ENCODE measurements at places on chromosomes 4 and X. TPM values are rescaled to one million over a fixed set of nuclear protein-coding genes. Genes with fewer than 3 reads are reported as not detected.
A peak's percentile ranks its signal among the peaks of the same experiment; 100 is the strongest.

ITIH6 gene
- not detected for total RNA-seq

DNA sequence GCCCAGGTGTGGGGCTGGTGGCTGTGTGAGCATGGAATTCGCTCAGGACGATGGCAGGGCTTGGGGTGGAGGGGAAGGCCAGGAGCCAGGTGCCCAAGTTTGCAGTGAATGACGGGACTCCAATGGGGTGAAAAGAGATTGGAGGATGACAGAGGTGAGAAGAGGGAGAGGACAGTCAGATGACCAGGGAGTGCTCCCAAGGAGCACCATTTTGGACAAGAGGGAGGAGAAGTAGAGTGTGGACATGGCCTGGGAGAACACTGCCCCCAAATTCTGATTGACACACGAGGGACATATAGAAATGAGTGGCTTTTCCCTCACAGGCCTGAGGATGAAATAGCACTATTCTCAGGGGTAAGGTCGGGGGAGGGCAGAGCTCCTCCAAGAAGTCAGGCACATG lies 6.7 kb downstream of the MRFAP1 start:
- no peaks in the 10 kb centered on the region for H3K27me3 ChIP-seq
- H3K27ac ChIP-seq = no peak overlapping the region
- no peak overlapping the region for H3K4me3 ChIP-seq
- H3K4me1 ChIP-seq = peaks cover 16% of the 10 kb centered on the region

- no peak for DNase-seq
- H3K27ac ChIP-seq = no peak overlapping the region
- H3K4me1 ChIP-seq = no peaks in the 10 kb centered on the region
- H3K4me3 ChIP-seq = no peak overlapping the region
- H3K36me3 ChIP-seq = no peaks in the 10 kb centered on the region
These were observed 23.2 kb upstream of the SMIM20 start for GRCh38 chr4:25890571-25891485.

- H3K4me1 ChIP-seq = no peaks in the 10 kb centered on the region
- peak; percentile 59 for DNase-seq
- H3K27me3 ChIP-seq = no peaks in the 10 kb centered on the region
- H3K27ac ChIP-seq = no peak overlapping the region
- peaks cover 32% of the 10 kb centered on the region for H3K36me3 ChIP-seq
These were observed 21.8 kb downstream of the CMC4 start for GRCh38 chrX:155048977-155049619.

DNA sequence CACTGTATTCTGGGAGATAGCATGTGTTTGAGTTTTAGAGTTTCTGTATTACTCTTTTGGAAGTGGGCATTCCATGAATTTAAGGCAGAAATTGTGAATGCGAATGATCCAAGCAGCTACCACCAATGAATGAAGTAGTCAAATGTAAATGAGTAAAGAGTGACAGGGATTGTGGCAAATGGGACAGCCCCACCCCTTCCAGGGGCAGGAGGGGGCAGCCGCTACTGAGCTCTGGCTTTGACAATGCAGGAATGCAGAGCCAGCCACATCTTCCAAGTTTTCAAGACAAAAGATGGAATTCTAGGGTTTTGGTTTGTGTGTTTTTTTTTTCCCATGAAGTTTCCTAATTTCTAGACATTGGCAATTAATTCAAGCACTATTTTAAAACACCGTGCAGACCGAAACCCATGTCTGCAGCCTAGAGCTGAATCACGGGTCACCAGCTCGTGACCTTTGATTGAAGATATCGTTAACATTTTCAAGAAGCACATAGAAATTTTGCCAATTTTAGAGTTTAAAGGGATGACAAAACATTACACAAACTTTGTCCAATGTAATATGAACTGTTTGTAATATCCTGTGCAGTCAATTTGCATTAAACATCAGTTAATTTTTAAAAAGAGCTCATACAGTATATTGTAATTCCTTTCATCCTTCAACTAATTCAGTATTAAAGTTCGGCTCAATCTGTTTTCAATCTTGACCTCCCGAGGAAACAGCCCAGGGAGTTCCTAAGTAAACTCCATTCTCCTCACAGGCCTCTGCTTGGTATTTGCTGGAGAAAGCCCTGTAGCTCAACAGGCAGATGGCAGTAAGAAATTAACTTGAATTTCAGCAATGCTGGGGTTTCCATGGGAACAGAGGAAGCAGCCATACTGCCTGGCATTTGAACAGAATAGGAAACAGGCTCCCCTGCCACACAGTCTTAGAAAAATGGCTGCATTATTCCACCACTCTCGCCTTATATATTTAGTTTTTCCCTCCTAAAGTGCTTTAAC lies 83.4 kb downstream of the UCHL1 start:
- no peak overlapping the region for H3K27ac ChIP-seq
- no peaks in the 10 kb centered on the region for H3K36me3 ChIP-seq
- no peak overlapping the region for H3K4me3 ChIP-seq
- no peaks in the 10 kb centered on the region for H3K4me1 ChIP-seq
- H3K27me3 ChIP-seq = no peaks in the 10 kb centered on the region
- DNase-seq = no peak

- no peak overlapping the region for H3K4me3 ChIP-seq
- H3K4me1 ChIP-seq = no peaks in the 10 kb centered on the region
- no peak for DNase-seq
- H3K36me3 ChIP-seq = no peaks in the 10 kb centered on the region
- H3K27me3 ChIP-seq = no peaks in the 10 kb centered on the region
These were observed 651.5 kb downstream of the CENPC start for GRCh38 chr4:66893807-66894206.

DNA sequence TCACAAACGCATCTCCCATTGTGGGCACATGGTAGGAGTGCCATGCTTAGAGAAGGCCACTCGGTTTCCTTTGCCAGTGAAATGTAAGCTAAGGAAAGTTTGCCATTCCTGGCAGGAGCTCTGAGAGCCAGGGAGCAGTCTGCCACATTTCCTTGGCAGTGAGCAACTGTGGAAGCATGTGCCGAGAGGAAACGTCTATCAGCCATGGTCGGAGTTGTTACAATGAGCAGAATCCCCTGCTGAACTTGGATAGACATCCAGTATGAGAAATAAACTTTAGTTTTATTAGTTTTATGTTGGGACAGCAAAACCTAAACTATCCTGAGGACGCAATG lies 51.1 kb downstream of the ENOPH1 start:
- no peaks in the 10 kb centered on the region for H3K36me3 ChIP-seq
- H3K4me3 ChIP-seq = no peak overlapping the region
- no peaks in the 10 kb centered on the region for H3K4me1 ChIP-seq
- DNase-seq = no peak
- H3K27me3 ChIP-seq = no peaks in the 10 kb centered on the region

DNA sequence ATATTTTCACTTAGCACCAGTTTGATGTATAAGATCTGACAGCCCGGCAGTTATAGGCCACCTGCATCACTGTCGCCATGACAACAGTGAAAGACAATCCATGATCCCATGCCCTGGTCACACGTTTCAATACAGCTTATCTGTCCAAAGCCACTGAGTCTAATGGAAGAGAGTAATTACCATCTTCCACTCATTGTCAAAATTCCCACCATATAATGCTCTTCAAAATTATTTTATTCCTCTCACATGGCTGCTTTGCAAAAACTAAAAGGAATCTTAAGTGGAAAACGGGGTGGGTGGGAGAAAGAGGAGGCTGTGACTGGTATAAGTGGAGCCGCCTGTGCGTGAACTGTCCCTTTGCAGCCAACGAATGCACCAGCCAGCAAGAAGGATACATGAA lies 44.2 kb downstream of the MAML3 start:
- no peak for DNase-seq
- H3K27me3 ChIP-seq = no peaks in the 10 kb centered on the region
- H3K4me3 ChIP-seq = no peak overlapping the region
- no peak overlapping the region for H3K27ac ChIP-seq
- no peaks in the 10 kb centered on the region for H3K36me3 ChIP-seq
- peaks cover 46% of the 10 kb centered on the region for H3K4me1 ChIP-seq

- peaks cover 58% of the 10 kb centered on the region for H3K27me3 ChIP-seq
- H3K4me3 ChIP-seq = no peak overlapping the region
- H3K4me1 ChIP-seq = peaks cover 13% of the 10 kb centered on the region
- no peak overlapping the region for H3K27ac ChIP-seq
- no peaks in the 10 kb centered on the region for H3K36me3 ChIP-seq
- no peak for DNase-seq
These were observed 78.2 kb upstream of the PSAPL1 start for GRCh38 chr4:7512946-7513345.

DNA sequence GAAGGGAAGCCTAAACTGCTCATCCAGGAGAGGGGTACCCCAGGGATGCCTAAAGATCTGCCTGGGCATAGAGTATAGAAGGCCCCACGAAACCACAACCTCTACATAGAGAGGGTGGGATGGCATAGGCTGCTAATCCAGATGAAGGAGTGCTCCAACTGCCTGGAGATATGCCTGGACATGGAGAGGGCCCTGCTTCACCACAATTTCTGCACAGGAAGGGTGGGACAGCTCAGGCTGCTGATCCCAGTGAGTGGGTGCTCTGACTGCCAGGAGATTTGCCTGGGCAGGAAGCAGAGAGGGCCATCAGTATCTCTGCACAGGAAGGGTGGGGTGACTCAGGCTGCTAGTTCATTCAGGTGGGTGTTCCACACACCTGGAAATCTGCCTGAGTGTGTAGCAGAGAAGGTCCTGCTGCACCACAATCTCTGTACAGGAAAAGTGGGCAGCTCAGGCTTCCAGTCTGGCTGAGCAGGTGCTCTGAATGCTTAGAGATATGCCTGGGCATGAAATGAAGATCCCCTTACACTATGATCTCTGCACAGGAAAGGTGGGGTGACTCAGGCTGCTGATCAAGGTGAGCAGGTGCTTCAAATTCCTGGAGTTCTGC lies 61.1 kb downstream of the ZNF518B start:
- no peak for DNase-seq
- peaks cover 9% of the 10 kb centered on the region for H3K27me3 ChIP-seq
- no peaks in the 10 kb centered on the region for H3K4me1 ChIP-seq
- H3K4me3 ChIP-seq = no peak overlapping the region

GRCh38 chr4:138804711-138805110 lies 210.9 kb upstream of the NOCT start:
- H3K27ac ChIP-seq = no peak overlapping the region
- no peaks in the 10 kb centered on the region for H3K36me3 ChIP-seq
- H3K27me3 ChIP-seq = peaks cover 16% of the 10 kb centered on the region
- H3K4me1 ChIP-seq = no peaks in the 10 kb centered on the region
- no peak overlapping the region for H3K4me3 ChIP-seq
- peak; percentile 47 for DNase-seq

- H3K4me1 ChIP-seq = no peaks in the 10 kb centered on the region
- no peak for DNase-seq
- H3K4me3 ChIP-seq = no peak overlapping the region
- H3K27me3 ChIP-seq = no peaks in the 10 kb centered on the region
- no peak overlapping the region for H3K27ac ChIP-seq
These were observed 93.6 kb downstream of the GPR143 start for GRCh38 chrX:9671998-9672397.

DNA sequence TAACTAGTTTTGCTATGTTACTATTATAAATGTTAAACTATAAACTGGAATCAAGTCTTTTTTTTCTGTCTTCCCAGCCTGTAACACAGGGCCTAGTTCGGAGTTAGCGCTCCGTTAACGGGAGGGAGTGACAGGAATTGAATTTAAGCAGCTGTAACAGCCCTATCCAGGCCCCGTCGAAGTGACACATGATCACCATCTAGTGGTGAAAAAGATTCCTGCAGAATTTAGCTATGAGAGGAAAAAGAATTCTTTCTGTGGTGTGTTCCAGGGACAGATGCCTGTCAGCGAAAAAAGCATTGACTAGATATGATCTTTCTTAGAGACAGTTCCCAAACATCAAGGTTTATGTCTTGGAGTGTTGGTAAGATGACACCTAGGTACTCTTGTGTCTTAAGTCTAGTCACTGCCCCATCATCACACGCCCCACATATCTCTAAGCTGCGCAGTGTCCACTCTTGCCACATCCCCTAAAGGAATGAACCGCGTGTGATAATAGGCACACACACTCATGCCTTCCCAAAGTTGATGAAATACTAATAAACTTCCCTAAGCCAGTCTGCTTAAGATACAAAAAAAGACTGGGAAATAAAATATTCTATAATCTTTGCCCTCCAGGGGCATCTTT lies 2.1 kb downstream of the GAB3 start:
- peak; percentile 79 for DNase-seq
- no peak overlapping the region for H3K4me3 ChIP-seq
- no peaks in the 10 kb centered on the region for H3K4me1 ChIP-seq
- H3K36me3 ChIP-seq = no peaks in the 10 kb centered on the region
- peak overlapping the region; percentile 26 for H3K27ac ChIP-seq
- no peaks in the 10 kb centered on the region for H3K27me3 ChIP-seq

SSX2B gene
- total RNA-seq = not detected

DNA sequence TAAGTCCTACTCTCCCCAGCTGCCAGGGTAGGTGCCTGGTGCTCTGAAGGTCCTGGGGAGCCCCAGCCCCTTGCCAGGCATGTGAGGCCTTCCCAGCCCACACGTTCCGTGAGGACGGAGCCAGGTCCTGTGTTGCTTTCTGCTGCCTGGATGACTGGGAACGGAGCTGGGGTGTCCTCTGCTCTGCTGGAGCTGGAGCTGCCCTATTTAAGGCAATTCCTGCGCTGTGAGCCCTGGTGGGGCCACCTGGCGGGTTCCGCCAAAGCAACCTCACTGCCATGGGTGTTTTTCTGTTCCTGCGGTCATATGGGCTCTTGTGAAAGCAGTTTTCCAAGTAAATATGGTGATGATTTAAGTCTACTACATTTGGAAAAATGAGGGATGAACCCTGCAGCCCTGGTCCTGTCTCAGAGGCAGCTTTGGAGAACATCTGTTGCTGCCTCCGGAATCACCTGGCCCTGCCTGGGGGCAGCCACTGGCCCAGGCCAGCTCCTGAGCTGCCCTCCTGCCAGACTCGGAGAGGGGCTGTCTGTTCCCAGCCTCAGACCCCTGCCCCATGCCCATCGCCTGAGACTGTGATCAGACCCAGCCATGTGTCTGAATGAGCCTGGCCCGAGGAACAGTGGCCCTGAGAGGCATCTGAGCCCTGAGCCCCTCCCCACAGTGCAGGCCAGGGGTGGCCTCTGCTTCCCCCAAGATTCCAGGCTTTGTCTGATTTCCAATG lies 33.2 kb downstream of the FGFRL1 start:
- no peaks in the 10 kb centered on the region for H3K36me3 ChIP-seq
- no peak overlapping the region for H3K27ac ChIP-seq
- no peak for DNase-seq
- peaks cover 69% of the 10 kb centered on the region for H3K4me1 ChIP-seq

GRCh38 chrX:39613997-39614679 lies 483.6 kb downstream of the BCOR start:
- peak overlapping the region; percentile 14 for H3K4me3 ChIP-seq
- no peaks in the 10 kb centered on the region for H3K27me3 ChIP-seq
- H3K4me1 ChIP-seq = peaks cover 9% of the 10 kb centered on the region
- no peak overlapping the region for H3K27ac ChIP-seq

DNA sequence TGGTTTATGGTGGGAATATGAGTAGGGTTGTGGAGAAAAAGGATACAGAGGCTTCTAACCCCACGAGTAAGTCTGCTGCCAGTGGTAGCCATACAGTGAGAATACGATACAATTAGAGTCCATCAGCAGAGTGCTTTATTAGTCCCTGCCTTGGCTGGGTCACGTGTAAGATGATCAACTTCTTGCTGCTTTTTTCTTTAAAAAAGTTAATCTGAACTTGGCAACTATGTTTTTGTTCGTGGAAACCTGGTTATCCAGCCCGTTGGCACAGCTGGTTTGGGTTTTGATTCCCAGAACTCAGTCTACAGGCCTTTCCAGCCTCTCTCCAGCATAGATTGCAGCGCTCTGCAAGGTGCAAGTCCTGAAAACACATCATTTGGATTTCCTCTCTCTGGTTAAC lies 53.1 kb upstream of the LSM6 start:
- no peaks in the 10 kb centered on the region for H3K4me1 ChIP-seq
- DNase-seq = no peak
- no peaks in the 10 kb centered on the region for H3K36me3 ChIP-seq
- H3K4me3 ChIP-seq = no peak overlapping the region

GRCh38 chr4:55358668-55359067 lies 12.6 kb downstream of the SRD5A3 start:
- no peak overlapping the region for H3K4me3 ChIP-seq
- H3K4me1 ChIP-seq = peaks cover 31% of the 10 kb centered on the region
- no peaks in the 10 kb centered on the region for H3K27me3 ChIP-seq
- no peak for DNase-seq
- peaks cover 1% of the 10 kb centered on the region for H3K36me3 ChIP-seq

Data from stomach (tissue), 19 donors.